ENCODE measurements at places on chromosomes 7 and 10.

- no peak for DNase-seq
Observed at GRCh38 chr7:27113991-27114769, 11.7 kb upstream of the HOXA2 start.

- DNase-seq, result no peak
Observed at GRCh38 chr10:101903827-101904550, 60.4 kb upstream of the KCNIP2 start.

DNA sequence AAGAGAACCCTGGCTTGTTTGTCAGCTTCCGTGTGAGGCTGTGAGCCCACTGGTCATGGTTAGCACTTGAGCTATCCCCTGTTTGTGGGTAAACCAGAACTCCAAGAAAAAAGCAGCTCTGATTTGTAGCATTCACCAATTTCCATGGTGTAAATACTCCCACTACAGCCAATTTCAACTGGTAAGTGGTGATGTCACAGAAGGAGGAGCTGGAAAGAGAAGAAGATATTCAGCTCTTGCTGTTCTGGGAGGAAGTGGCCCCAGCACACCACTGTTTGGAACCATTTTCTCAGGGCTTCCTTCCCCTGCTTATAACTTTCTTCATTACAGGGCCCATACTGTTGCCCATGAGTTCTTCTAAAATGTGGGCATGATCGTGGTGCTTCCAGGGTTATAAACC, 500.1 kb upstream of the ZMIZ1 start:
- no peak for DNase-seq

DNA sequence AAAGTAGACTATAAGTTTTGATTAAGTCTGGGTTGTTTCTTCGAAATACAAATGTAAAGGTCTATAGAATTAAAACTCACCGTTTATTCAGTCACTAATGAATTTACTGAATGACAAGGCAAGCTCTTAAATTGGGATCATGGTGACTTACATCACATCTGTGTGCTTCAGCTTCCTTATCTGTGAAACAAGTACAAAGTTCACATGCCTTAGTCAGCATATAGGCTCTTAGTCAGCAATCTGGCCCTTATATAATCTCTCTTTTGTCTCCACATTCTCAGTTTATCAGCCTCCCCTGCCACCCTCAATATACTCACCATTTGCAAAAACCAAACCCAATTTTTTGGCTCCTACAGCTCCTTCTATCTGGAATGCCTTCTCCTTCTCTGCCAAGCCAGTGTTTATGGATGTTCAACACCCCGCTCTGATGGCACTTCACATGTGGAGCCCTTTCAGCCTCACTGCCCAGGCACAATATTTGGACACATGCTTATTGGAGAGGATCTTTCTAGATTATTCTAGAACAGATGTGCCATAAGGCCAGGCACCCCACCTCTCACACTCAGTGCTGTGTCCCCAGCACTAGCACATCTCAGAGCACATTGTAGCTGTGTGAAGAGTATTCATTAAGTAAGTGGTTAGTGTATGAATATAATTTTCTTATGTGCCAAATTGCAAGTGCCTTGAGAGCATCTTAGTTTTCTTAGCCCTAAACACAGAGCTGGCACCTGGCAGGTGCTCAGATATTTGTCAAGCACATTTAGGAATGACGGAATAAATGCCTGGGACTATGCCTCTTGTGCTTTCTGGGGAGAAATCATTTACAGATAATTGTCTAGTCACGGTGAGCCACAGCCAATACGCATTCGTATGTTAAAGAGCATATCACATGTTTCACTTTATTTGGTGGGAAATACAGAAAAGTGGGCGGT, 9.8 kb upstream of the LAMB1 start:
- DNase-seq, result no peak

DNA sequence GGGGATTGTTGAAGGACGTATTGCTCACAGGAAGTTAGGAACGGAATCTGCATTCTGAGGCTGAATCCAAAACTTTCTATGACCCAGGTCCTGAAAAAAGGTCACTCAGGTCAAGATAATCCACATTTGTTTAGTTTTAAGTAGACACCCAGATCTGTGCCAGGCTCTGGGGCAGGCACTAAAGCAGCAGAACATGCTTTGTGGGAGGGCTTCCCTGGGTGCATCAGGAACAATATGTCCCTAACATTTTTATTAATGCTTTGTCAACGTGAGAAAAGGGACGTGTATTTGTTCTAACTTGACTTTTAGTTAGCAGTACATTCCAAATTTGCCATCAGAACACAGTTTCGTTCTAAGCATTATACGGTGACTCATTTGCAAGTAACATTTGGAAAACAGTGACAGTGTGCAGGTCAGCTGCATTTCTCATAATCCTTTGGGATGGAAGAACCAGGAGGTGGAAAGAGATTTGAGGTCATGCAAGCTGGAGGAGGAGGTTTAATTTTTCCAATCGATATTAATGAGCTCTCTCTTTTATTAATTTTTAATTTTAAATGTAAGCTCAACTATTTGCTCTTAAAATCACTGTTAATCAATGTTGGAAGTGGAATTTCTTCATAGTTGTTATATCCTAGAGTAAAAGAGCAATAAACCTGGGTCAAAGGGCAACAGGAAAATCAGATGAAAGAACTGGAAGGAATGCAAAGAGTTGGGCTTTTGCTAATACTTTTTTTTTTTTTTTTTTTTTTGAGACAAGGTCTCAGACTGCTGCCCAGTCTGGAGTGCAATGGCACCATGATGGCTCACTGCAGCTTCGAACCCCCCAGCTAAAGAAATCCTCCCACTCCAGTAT, 35.0 kb downstream of the TAS2R41 start:
- DNase-seq, result no peak

DNA sequence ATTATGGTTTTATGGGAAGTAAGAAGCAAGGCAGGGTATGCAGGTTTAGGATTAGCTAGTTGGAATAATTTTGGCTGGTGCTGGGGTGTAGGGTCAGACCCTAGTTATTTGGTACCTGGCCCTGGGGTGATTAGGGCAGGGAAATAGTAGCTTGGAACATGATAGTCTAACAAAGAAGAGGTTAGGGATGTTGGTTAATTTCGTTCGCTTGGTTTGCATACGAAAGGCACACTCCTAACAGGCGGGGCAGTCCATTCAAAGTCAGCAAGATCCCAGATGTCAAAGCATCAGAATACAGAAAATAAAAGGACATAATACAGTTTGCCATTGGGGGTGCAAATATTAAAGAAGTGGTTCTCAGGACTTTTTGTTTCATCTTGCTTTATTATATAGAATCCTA, 55.7 kb upstream of the ITPRID1 start:
- no peak for DNase-seq

DNA sequence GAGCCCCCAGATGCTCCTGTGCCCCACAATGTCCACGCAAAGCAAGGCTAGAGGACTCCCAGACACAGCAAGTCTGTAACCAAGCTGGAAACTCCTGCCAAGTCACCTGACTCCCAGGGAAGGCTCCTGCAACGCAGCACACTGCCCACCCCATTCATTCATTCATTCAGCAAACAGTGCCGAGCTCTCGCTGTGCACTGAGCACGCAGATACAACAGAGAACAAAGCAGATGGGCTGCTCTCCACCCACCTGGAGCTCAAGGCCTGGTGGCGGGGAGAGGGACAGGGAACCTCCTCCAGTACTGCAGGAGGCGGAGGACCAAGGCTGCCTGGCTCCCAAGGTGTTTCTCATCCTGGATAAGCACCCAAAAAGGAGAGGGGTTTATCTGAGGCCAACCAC, 8.6 kb downstream of the KCNH2 start:
- DNase-seq, result no peak

GRCh38 chr7:31053986-31054385, 1.9 kb downstream of the ADCYAP1R1 start:
- no peak for DNase-seq

GRCh38 chr7:142557971-142558582, 191.2 kb upstream of the PRSS1 start:
- DNase-seq, result peak; percentile 53

- DNase-seq, result no peak
Observed at GRCh38 chr10:63651864-63652263, 130.7 kb downstream of the REEP3 start.

DNA sequence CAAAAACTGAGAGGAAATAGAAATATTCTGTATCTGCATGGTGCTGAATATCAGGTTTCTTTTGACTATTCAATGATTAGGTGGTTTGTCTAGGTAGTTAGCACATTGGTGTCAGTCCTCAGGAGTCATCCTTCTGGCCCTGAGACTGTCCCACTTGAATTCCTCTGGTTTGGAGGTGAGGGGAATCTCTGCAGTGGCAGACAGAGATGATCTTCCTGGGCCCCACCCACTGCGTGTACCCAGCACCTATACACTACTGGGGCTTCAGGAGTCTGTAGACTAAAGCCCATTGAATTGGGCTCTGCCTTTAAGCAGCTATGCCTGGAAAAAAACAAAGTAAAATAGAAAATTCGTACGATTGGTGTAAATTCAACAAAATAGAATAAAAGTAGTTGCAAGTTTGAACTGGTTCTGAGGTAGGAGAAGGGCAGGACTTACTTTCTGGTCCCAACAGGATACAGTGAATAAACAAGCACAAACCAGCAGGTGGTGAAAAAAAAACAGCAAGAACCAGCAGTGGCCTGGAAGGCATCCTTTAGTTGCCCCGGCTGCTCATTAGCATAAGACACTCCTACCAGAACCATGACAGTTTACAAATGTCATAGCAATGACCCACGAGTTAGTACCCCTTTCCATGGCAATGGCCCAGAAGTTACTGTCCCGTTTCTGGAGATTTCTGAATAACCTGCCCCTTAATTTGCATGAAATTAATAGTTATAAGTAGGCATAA, 1.7 kb downstream of the LIPM start:
- DNase-seq, result no peak
